Activated CD4-positive, alpha-beta T cell treated with anti-CD3 and anti-CD28 coated beads for 1 hour (primary cell): ENCODE measurements at places on chromosomes 2 and 18.

DNA sequence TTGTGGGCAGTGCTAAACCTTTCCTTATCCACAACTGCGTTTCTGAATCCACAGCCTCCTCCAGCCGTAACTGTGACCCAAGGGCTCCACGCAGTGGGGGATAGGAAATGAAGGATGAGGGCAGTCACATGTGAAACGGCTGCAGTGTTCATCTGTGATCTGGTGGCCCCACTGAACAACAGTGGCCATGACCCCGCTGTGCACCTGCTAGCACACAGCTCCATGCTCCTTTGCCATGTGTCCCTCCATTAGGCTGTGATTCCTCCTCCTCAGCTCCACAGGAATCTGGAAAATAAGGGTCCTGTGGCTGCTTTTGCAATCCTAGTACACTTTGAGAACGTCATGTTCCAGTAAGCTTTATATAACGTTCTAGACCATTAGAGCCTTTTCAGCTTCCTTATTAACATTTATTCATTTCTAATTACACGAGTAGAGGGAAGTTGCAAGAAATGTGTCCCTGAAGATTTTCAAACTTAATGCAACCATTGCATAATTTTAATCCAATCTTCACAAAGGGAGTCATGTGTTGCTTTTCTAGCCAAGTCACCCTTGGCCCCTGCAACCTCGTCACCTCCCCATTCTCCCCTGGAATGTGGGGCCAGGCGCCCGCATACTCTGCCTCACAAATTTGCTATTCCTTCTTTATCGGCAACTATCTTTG, 7.1 kb upstream of the NAPG start:
- no peak for DNase-seq

- peak; percentile 21 for DNase-seq
Observed at GRCh38 chr2:134919341-134920210, 954 bp downstream of the CCNT2 start.

DNA sequence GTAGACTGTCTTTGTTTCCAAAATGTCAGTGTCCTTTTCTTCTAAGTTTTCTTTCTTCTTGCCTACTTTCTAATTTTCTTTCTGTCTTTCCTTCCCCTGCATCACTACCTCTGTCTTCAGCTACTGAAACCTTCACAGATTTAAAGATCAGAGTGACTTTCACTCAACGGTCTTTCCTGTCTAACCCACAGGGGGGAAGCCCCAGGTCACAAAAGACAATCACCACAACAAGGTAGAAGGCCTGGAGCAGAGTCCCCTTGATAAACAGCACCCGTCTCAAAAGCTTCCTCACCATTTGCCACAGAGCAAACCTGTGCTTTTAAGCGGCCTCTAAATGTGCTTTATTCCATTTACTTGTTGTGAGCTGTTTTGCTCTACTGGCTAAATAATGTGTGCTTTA, 665.4 kb downstream of the BCL11A start:
- DNase-seq, result peak; percentile 26

DNA sequence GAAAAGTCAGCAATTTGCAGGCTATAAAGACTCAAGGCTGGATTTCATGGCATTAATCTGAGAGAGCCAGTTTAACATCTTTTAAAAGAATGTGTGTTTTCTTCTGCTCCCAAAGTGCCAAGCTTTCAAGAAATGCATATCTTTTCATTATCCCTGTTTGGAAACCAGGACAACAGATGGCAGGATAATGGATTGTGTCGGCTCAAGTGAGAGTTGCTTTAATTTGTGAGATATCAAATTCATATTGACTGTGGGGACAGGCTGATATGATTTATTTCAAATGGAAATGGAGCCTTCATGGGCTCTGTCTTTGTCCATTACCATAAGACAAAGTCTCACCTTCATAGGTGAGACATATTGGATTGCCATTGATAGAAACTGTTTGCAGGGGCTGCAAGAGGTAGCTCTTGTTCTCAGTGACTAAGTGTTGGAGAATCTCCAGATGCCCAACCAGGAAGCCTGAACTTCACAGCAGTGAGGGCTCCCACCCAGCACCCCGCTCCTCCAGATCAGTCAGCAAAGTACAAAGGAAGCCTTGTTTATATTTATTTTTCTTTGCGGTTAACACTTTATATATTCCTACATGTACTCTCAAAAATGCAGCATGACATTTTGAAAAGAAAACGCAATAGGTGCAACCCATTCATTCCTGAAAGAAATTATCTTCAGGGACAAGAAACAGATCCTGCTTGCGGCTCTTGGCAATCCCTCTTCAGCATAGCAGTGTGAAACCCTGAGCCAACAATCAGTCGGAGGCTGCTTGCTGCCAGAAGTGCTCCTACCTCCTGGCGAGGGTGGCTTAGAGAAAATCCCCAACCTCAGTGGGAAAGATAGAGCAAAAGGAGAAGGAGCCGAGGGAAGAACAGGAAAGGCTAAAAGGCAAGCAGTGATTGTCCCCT, 65.8 kb upstream of the ATL2 start:
- DNase-seq, result no peak

GRCh38 chr2:172351586-172351985, 75.8 kb upstream of the ITGA6 start:
- no peak for DNase-seq

- DNase-seq, result no peak
Observed at GRCh38 chr18:50558948-50559751, 737 bp upstream of the MAPK4 start.

- DNase-seq, result no peak
Observed at GRCh38 chr2:240069829-240070228, 16.5 kb upstream of the OR6B3 start.

- no peak for DNase-seq
Observed at GRCh38 chr18:36547544-36547943, 250.0 kb downstream of the FHOD3 start.

GRCh38 chr2:58634653-58635370, 393.7 kb upstream of the FANCL start:
- no peak for DNase-seq

DNA sequence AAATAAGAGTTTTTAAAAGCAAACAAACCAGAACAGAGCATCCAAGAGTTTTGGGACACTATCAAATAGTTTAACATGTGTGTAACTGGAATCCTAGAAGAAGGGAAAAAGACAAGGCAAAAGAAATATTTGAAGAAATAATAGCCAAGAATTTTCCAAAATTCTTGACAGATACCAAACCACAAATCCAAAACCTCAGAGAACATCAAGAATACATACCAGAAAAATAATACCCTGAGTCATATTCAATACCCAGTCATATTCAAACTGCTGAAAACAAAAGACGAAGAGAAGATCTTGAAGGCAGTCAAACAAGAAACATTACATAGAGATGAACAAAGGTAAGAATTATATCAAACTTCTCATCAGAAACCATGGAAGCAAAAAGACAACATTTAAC, 22.9 kb downstream of the INO80C start:
- no peak for DNase-seq

DNA sequence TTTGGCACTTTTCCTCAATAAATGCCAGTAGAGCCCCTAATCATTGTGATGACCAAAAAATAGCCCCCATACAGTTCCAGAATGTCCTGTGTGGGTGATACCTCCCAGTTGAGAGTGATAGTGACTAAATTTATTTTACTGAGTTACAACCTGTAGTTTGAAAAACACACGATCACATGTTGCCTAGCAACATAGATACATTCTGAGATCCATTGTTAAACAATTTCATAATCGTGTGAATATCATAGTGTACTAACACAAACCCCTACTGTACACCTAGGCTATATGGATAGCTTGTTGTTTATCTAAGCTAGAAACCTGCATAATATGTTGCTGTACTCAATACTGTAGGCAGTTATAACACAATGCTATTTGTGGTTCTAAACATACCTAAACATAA, 30.6 kb downstream of the KCMF1 start:
- DNase-seq, result no peak

DNA sequence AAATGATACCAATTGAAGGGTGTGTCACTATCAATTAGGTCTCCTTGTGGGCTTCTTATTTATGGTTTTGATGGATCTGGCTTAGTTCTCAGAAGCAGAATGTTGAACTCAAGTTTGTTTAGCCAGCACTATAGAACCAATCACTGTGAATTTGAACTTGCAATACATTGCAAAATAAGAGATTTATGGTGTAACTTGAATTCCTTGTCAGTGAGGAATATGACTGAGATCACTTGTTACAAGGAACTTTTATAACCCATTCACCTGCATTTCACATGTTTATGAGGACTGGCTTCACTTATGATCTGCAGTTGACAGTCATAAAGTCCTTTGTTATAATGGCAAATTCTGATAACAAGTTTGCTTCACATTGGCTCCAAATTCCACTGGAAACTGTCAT, 9.8 kb downstream of the GATA6 start:
- no peak for DNase-seq

DNA sequence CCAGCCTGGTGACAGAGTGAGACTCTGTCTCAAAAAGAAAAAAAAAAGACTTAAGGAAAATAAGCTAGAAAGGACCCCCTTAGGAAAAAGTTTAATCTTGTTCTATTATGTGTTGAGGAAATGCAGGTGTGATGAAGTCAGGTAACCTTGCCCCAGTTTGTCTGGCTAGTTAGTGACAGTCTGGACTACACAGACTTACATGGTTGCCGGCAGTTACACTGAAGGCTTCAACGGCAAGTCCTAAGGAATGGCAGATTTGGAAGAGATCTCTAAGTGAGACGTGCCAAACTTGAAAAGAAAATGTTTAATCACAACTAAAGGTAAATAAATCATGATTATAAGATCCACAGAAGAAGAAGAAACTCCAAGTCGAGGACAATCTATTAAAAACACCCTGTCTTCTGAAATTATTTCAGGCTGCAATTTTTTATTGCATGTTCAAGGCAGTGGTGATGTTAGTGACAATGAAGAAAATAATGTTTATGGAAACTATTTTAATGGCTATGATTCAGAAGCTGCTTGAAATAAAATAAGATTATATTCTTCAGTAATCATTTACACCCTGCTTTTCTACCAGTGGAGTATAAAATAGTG, 84.2 kb downstream of the TTC27 start:
- no peak for DNase-seq

GRCh38 chr18:26286008-26286407, 59.8 kb downstream of the TAF4B start:
- DNase-seq, result no peak

DNA sequence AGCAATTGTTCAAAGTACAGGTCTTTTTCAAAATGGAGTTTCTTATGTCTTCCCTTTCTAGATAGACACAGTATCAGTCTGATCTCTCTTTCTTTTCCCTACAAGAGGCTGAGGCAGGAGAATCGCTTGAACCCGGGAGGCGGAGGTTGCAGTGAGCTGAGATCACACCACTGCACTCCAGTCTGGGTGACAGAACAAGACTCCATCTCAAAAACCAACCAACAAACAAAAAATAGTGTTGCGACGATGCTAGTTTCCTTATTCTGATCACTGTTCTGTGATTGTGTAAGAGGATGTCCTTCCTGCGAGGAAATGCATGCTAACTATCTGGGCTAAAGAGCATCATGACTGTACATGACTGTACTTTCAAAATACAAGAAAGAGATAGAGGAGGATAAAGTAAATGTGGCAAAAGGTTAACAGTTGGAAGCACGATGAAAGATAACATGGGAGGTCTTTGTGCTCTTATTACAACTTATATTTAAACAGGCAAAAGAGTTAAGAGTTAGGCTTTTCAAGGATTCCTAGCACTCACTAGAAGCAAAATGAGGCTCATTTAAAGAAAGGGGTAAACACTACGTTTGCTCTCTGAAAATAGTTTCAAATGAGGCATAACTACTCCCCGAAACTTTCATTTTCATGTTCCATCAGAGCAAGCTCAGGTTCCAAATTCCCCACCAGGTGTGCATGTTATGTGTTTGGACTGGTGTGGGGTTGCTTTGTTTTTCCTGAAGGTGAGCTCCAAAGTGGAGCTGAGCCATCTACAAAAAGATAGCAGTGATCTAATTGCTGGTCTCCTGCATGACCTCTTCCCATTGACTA, 23.8 kb downstream of the SOWAHC start:
- no peak for DNase-seq

DNA sequence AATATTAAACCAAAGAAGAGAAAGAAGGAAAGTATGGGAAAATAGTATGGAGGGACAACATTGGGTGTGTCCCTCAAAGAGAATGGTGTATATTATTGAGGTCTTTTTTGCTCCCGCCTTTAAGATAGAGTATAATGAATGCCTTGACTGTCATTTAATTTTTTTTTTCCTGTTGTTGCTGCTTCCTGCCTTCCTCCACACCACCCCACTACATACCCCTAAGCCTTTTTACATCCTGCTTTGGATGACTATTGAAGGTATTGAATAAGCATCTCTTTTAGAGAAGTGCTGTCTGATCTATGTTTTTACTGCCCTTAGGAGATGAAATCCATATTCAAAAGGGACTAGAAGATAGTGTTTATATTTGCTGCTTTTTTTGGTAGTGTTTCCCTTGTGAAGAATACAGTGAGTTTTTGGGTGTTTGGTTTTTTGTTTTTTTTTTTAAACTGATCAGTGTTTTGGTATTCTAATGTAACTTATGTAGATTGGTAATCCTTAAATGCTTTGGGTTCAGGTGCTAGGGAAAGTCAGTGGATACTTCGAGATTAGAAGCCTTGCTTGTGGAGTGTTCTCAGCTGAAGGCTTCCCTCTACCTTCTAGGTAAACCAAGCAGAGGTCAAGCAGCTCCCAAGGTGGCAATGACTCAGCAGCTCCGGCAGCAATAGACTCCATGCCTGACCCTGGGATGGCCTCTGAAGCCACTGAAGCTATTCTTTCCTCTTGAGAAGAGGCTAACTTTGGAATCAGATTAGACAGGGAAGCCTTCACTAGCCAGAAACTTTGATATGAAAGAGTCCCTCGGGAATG, 5.0 kb downstream of the FZD7 start:
- DNase-seq, result no peak

GRCh38 chr2:33278245-33278943, 198.1 kb upstream of the RASGRP3 start:
- no peak for DNase-seq

- no peak for DNase-seq
Observed at GRCh38 chr18:54125429-54125828, 99.0 kb downstream of the MBD2 start.

- no peak for DNase-seq
Observed at GRCh38 chr2:170820757-170821530, 4.3 kb downstream of the GAD1 start.

DNA sequence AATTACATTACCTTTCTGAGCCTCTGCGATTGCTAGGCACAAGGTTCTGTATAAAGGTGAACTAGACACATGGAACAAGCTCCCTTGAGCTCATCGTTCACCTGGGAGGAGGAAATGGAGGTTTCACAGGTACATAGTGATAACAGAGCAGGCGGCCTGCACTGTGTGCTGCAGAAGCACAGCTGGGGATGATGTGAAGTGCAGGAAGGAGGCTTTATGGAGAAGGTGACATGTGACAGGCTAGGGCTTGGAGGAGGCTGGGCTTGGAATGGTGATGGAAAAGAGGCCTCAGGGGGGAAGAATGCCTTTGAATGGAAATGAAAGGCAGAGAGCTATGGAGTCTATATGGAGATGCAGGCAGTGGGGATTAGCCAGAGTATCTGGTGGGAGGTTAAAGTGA, 22.9 kb downstream of the MARCHF4 start:
- DNase-seq, result no peak
